Dermis blood vessel endothelial cell (primary cell): ENCODE measurements at places on chromosomes 12 and 14.

DNA sequence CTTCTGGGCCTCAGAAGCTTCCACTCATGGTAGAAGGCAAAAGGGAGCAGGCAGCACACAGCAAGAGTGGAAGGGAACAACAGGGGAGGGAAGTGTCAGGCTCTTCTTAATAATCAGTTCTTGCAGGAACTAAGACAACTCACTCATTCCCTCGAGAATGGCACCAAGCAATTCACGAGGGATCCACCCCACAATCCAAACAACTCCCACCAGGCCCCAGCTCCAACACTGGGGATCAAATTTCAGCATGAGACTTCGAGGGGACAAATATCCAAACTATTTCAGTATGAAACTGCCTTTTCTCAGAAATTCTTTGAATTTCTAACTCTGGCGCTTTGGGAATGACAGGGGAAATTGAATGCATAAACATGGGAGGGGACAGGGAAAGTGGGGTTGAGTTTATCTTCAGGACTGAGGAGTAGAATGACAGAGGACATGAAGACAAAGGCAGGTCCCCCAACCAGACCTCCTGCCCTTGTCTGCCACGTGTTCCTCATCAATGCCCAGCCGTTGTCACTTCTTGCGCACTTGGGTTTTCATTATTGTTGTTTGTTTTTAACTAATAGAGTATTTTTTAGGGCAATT, 24.6 kb upstream of the APOF start:
- DNase-seq: no peak

DNA sequence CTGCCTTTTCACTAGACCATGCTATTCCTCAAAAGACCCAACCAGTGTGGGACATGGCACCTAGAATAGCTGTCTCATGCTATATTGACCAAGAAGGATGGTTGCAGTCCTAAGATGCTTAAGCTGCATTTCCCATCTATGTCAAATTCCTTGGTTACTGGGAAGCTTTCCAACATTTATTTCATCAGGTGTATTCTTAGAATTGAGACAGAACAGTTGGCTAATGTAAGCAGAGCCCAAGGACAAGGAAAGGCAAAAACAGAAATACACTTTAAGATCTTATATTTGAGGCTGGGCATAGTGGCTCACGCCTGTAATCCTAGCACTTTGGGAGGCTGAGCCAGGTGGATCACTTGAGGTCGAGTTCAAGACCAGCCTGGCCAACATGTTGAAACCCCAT, 24.7 kb downstream of the ARG2 start:
- DNase-seq: no peak

- DNase-seq: peak; percentile 18
These were observed 78.6 kb downstream of the IFNG-AS1 start for GRCh38 chr12:68067762-68068376.

- no peak for DNase-seq
These were observed 172.7 kb upstream of the CNOT2 start for GRCh38 chr12:70070494-70071007.

DNA sequence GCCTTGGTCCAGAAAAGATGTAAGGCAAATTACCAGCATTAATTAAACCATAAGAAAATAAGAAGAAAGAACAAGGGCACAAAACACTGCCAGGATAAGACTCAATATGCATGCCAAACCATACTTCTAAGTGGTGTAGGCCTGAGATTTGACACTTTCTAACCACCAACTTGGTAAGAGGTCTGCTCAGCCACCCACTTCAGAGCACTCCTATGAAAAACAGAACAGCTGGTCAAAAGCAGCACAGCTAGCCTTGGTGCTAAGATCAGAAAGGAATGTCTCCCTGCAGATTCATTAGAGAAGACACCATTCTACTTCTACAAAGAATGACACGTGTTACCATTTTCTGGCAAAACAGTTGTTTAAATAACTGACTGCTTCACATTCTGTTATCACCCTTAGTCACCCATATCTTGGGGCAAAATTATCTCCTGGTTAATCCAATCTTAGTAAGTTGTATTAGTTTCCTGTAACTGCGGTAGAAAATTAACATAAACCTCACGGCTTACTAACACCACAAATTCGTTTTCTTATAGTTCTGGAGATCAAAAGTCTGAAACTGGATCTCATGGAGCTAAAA, 13.2 kb downstream of the RPS6KA5 start:
- DNase-seq: no peak

GRCh38 chr14:47959740-47960139, 284.3 kb upstream of the MDGA2 start:
- DNase-seq: no peak
